ENCODE measurements at places on chromosomes 5 and 9. TPM values are rescaled to one million over a fixed set of nuclear protein-coding genes. Genes with fewer than 3 reads are reported as not detected.

The PCDHGB7 gene
- total RNA-seq = 2.2 TPM

The KIF4B gene
- not detected for total RNA-seq

The ACTBL2 gene
- not detected for total RNA-seq

The PCSK1 gene
- total RNA-seq = not detected

The ADAMTS16 gene
- total RNA-seq = not detected

The BSPRY gene
- 55.7 TPM for total RNA-seq

The SLC1A3 gene
- total RNA-seq = 1.3 TPM

The NR4A3 gene
- total RNA-seq = 5.1 TPM

The ADRB2 gene
- 3.0 TPM for total RNA-seq

The SLC6A3 gene
- total RNA-seq = not detected

The PCDHB5 gene
- under 0.01 TPM for total RNA-seq

The RNF183 gene
- total RNA-seq = under 0.01 TPM

The SLC36A1 gene
- 9.7 TPM for total RNA-seq

The RLN2 gene
- 0.54 TPM for total RNA-seq

The SHISAL2B gene
- total RNA-seq = not detected

The ANKRD18A gene
- not detected for total RNA-seq
